NCI-H1694 (cell line): ENCODE measurements at places on chromosomes 2 and 18.

DNA sequence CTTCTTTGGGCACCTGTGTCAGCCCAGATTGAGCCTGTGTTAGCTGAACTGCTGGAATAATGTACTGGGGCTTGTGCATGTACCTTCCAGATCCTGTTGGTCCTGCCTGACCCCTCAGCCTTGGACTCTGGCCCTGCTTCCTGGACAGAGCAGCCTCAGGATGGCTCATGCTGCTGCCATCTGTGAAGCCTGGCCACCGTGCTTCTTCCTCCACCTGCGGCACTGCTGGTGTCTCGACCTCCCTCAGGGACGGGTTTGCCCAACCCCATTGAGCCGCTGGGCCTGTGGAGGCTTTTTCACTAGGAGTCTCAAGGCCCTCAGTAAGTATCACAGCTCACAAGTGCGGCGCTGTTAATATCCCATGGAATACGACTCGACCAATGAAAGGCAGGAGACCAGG lies 342.7 kb downstream of the TGIF1 start:
- DNase-seq, result no peak

DNA sequence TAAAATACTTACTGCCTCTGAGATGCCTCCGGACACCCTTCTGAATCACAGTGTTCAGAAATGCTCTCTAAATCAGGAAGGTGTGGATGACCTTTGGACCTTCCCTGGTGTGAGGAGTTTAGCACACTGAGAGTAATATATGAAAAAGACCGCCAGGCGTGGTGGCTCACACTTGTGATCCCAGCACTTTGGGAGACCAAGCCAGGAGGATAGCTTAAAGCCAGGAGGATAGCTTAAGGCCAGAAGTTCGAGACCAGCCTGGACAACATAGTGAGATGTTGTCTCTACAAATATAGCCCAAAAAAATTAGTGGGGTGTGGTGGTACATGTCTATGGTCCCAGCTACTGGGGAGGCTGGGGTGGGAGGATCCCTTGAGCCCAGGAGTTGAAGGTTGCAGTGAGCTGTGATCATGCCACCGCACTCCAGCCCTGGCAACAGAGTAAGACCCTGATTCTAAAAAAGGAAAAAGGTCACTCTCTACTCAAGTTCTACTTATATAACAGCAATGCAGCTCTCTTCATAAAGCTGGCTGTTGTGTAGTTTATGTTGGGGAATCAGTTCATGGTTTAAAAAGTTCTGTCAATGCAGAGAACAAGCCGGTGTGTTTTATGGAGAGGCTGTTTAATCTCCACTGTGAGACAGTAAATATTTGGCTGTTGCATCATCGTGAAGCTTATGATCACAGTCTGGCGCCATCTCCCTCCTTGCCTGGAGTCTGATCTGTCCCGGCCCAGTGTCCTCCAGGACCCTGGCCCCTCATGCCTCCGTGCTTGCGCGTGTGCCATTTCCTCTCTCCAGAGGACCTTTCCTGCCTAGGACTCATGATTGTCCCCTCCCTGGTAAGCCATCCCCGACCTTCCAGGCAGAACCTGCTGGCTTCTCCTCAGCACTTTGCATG lies 184.5 kb downstream of the FAM210A start:
- no peak for DNase-seq

DNA sequence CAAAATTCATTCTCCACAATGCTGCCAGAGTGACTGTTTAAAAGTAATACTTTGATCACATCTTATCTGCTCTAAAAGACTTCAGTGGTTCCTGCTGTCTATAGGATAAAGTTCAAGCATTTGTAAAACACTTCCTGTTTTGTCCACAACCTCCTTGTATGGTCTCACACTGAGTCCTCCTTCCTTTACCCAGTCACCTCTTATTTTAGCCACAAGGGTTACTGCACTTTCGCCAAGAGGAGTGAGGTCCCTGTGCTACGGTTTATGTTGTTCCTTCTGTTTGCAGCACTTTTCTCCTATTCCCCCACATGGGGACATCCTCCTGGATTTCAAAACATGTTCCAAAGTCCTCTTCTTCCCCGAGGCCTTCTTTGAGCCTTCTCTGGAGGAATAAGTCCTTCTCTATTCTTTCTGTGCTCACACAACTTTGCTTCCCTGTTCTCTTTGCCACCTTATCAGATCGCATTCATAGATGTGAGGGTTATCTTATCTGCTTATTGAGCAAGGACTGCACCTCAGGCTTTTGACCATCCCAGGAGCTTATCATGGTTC lies 112.2 kb upstream of the NABP1 start:
- DNase-seq, result no peak

DNA sequence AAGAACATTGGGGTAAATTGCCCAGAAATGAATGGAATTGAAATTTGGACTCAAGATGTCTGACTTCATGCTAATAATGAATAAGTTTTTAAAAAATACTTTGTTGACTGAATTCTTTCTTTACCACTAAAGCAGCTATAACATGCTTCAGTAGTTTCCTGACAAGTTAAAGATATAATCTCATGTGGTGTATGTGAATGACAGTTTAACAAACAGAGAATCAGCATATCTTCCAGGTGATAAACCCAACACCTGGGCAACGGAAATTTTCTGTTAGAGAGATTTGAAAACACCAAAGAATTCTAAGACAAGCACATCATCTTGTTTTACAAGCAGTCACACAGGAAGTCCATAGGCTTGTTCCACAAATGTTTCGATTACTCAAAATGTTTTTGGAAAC lies 372.6 kb upstream of the VRK2 start:
- DNase-seq, result no peak

- no peak for DNase-seq
Observed at GRCh38 chr18:36086186-36086585, 18.8 kb upstream of the RPRD1A start.

- no peak for DNase-seq
Observed at GRCh38 chr2:188439986-188440385, 148.3 kb downstream of the GULP1 start.

- DNase-seq, result no peak
Observed at GRCh38 chr2:104919127-104919526, 65.2 kb downstream of the POU3F3 start.

- no peak for DNase-seq
Observed at GRCh38 chr2:109098921-109099273, 30.1 kb upstream of the SH3RF3 start.

GRCh38 chr18:62730941-62731340 lies 15.6 kb downstream of the PHLPP1 start:
- DNase-seq, result no peak

GRCh38 chr2:134201533-134201932 lies 52.3 kb upstream of the MGAT5 start:
- DNase-seq, result no peak

DNA sequence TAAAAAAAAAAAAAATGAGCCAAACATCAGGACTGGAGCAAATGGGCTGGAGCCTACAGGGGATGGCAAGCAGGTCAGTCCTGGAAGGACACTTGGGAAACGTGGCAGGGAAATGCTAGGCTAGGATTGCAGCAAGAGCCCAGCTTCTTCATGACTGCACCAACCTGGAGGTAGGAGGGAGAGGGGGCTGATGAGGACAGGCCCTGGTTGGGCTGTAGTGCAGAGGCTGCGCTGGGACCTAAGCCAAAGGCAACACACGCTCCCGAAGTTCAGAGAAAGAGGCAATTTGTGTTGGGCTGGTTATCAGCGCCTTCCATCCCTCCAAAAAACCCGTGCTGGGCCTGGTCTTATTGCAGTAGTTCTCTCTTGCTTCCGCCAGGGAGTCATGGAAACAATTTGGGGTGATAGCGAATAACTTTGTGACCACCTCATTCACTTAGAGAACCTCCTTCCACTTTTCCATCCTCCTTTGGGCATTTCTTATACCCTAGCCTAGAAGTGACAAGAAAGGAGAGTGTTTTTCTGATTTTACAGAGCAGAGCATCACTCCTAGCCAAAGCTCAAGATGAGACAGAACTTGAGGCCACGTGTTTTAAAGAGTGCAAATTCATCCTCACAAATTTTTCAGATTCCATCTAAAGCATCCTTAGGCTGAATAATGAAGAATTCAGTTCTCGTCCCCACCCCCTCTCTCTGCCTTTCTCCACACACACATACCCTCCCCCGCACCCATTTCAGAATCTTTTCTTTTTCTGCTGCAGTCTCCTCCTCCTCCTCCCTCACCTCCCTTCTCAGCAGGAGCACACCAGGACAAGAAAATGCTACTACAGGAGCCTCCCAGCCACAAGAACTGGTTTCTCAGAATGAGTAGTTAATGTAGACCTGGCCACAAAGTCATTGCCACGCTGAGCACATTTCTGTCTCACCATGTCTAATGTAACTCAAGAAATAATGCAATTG lies 82.5 kb upstream of the STPG4 start:
- peak; percentile 75 for DNase-seq

DNA sequence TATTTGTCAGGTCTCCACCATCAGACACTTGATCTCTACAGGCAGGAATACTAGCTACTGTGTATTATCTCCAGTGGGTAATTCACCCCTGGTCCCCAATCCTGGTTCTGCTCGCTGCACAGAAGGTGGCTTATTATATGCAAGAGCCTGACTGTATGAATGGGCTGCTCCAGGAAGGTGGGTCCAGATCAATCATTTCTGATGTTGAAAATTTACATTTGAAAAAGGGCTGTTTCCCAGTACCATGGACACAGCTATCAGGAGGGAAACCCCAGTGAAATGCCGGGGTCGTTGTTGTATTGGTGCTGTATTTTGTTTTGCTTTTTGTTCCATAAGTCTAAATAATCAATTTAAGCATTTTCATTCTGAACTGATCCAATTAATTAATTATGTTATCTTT lies 367.6 kb downstream of the RND3 start:
- no peak for DNase-seq
